ENCODE measurements at places on chromosomes 4 and X. TPM values are rescaled to one million over a fixed set of nuclear protein-coding genes. Genes with fewer than 3 reads are reported as not detected.
A peak's percentile ranks its signal among the peaks of the same experiment; 100 is the strongest.

Gene CDX4
- not detected for total RNA-seq

Gene LRCH2
- 7.1 TPM for total RNA-seq

Gene TRAPPC11
- 31.7 TPM for total RNA-seq

Gene NAA11
- total RNA-seq, result not detected

Gene TLR3
- 28.5 TPM for total RNA-seq

Gene OTOP1
- total RNA-seq, result not detected

Gene RBMX
- total RNA-seq, result 114 TPM

Gene WFS1
- total RNA-seq, result 110 TPM

Gene OPHN1
- total RNA-seq, result 9.8 TPM

Gene HHIP
- total RNA-seq, result 247 TPM

Gene CYP4V2
- total RNA-seq, result 35.4 TPM

Gene F9
- not detected for total RNA-seq

Gene RTL3
- not detected for total RNA-seq

Gene SMARCA1
- 26.9 TPM for total RNA-seq

Gene NRK
- total RNA-seq, result 1.3 TPM

- H3K36me3 ChIP-seq, result peaks cover 12% of the 10 kb centered on the region
- H3K27ac ChIP-seq, result no peak overlapping the region
- H3K4me3 ChIP-seq, result no peak overlapping the region
- H3K27me3 ChIP-seq, result no peaks in the 10 kb centered on the region
Measured at GRCh38 chr4:26916195-26916594, 55.6 kb downstream of the STIM2 start.

GRCh38 chr4:120007191-120007871 is 59.3 kb downstream of the MAD2L1 start:
- no peaks in the 10 kb centered on the region for H3K4me1 ChIP-seq
- no peak overlapping the region for H3K4me3 ChIP-seq
- H3K27ac ChIP-seq, result no peak overlapping the region
- DNase-seq, result no peak
- no peaks in the 10 kb centered on the region for H3K27me3 ChIP-seq

GRCh38 chrX:17563515-17563914 is 173.8 kb upstream of the SCML1 start:
- no peak for DNase-seq
- no peak overlapping the region for H3K27ac ChIP-seq

- no peaks in the 10 kb centered on the region for H3K4me1 ChIP-seq
- no peaks in the 10 kb centered on the region for H3K36me3 ChIP-seq
- no peak overlapping the region for H3K4me3 ChIP-seq
- no peaks in the 10 kb centered on the region for H3K27me3 ChIP-seq
Measured at GRCh38 chr4:18935659-18936345, 914.2 kb upstream of the LCORL start.

GRCh38 chr4:84938316-84938715 is 28.2 kb downstream of the WDFY3 start:
- no peak overlapping the region for H3K27ac ChIP-seq
- peaks cover 19% of the 10 kb centered on the region for H3K4me1 ChIP-seq
- H3K36me3 ChIP-seq, result no peaks in the 10 kb centered on the region
- no peak for DNase-seq
- H3K27me3 ChIP-seq, result no peaks in the 10 kb centered on the region

DNA sequence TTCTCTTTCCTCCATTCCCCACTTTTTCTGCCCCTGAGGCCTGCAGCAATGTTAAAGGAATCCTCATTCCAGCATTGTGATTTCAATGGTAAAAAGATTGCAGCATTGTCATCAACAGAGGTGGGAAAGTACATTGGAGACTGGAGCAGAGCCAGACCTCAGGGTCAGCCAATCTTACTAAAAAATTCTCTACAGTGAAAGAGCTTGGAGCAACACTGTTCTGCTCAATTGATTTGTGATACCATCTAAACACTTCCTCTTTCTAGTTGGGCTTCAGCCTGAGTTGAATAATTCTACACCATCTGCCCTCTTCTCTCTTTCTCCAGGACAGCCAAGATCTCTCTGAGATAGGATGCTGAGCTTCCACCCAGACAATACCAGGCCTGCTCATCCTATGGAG is 176.5 kb downstream of the AR start:
- H3K4me1 ChIP-seq, result no peaks in the 10 kb centered on the region
- no peak overlapping the region for H3K4me3 ChIP-seq
- H3K27me3 ChIP-seq, result no peaks in the 10 kb centered on the region
- H3K27ac ChIP-seq, result no peak overlapping the region
- no peak for DNase-seq

DNA sequence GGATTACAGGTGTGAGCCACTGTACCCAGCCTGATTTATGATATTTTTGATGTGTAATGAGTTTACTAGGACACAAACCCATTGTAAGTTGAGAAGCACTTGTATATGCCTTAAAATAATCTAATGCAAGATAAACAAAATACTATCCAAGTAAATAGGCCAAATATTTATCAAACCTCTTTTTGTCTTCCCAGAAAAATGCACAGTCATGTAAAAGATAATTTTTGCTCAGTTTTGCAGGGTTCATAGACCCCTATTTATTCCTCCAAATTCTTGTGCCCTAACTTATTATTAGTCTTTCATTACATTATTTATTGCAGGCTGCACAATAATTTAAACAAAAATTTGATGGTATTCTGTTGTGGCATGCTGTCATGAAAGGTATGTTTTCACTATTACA is 1290.7 kb downstream of the STIM2 start:
- H3K27me3 ChIP-seq, result no peaks in the 10 kb centered on the region
- H3K27ac ChIP-seq, result no peak overlapping the region
- H3K36me3 ChIP-seq, result no peaks in the 10 kb centered on the region

DNA sequence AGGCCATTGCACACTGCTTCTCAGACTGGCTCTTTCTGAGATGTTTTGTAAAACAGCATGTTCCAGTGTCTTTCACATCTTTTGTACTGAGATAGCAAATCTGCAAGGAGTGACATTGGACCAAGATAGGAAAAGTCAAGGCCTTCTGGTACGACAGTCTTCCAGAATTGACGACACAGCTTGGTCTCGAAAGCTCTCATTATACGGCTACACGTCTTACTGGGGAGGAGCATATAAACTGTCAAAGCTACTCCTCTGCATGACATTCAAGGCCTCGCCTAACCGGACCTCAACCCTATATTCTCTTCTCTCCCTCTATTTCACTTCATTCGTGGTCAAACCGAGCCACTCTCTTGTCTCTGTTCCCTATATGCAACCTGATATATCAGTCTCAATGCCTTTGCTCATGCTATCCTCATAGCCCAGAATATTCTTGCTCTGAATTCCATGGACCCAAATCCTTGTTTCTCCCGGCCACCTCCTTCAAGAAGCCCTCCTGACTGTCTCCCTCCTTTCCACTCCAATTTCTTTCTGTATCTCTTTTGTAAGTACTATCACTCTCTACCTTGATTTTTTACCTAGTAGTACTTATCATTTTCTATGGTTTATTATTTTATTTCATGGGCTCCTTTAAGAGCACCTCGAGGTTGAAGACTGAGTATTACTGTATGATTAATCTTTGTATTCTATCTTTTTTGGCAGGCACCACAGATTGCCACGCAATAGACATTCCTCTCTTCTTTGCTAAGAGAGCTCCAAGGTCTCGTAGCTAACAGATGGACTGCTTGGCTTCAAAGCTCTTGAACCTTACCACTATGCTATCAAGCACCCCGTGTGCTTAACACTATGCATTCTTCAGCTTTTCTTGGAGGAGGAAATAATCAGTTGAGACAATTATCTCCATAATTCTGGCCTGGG is 35.1 kb downstream of the RBM47 start:
- H3K36me3 ChIP-seq, result peaks cover 5% of the 10 kb centered on the region
- no peak for DNase-seq
- no peaks in the 10 kb centered on the region for H3K27me3 ChIP-seq
- H3K4me1 ChIP-seq, result no peaks in the 10 kb centered on the region
- H3K27ac ChIP-seq, result no peak overlapping the region

DNA sequence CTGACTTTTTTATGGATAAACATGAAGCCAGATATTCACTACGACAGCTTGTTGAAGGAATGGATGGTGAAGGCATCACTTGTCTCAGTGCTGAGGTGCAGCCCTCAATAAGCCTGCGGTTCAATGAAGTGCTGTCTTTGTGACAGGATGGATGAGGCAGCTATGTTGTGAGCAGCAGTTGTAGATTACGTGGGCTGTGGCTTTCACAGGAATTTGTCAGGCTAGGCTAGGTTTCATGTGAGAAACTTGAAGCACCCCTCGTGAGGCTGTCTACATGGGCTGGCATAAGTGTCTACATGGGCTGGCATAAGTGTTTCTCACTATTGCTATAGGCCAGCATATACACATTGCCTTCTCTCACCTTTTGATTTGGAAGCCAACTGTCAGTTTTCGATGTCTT is 1050.0 kb downstream of the ADGRL3 start:
- no peaks in the 10 kb centered on the region for H3K4me1 ChIP-seq
- H3K27ac ChIP-seq, result no peak overlapping the region
- no peak for DNase-seq
- H3K36me3 ChIP-seq, result no peaks in the 10 kb centered on the region

- no peak overlapping the region for H3K27ac ChIP-seq
- no peak overlapping the region for H3K4me3 ChIP-seq
- no peaks in the 10 kb centered on the region for H3K27me3 ChIP-seq
- no peaks in the 10 kb centered on the region for H3K36me3 ChIP-seq
Measured at GRCh38 chr4:96112631-96113030, 272.7 kb downstream of the PDHA2 start.

DNA sequence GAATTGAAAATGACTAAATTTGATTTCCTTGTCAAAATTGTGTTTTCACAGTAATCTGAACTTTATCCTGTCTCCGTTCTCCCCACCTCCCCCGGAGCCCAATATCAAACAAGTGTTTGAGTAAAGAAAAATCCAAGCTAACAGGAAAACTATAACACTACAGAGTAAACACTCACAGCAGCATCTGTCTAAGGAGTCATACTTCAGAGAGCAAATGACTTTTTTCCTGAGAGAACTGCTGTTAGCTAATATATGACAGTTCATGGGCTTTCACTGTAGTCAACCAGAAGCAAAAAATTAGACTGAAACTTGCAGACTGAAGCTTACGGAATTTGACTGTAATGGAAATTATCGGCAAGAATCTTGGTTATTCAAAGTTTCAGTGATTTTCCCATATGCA is 321.7 kb downstream of the ANKRD50 start:
- no peaks in the 10 kb centered on the region for H3K27me3 ChIP-seq
- H3K4me3 ChIP-seq, result no peak overlapping the region

DNA sequence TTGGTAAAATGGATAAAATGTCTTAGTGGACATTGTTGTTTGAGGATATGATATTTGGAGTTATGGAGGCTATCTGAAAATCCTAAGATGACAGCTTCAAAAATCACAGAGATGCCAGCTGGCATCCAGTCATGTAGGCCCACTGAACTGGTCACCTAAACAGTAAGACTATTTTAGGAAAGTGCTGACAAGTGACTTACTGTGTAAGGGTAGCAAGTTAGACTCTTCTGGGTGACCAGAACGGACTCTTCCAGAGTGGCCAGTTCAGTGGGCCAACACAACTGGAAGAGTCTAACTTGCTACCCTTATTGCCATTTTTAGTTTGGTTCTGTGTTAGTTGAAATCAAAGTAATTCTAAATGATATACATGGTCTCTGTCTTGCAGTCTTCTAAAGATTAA is 61.4 kb upstream of the ATP8A1 start:
- no peak overlapping the region for H3K4me3 ChIP-seq
- H3K27ac ChIP-seq, result no peak overlapping the region
- no peak for DNase-seq
- no peaks in the 10 kb centered on the region for H3K4me1 ChIP-seq
- no peaks in the 10 kb centered on the region for H3K36me3 ChIP-seq

- H3K36me3 ChIP-seq, result no peaks in the 10 kb centered on the region
- no peak overlapping the region for H3K27ac ChIP-seq
- no peak overlapping the region for H3K4me3 ChIP-seq
- no peaks in the 10 kb centered on the region for H3K4me1 ChIP-seq
- no peaks in the 10 kb centered on the region for H3K27me3 ChIP-seq
Measured at GRCh38 chrX:108485960-108486359, 46.3 kb downstream of the COL4A5 start.

DNA sequence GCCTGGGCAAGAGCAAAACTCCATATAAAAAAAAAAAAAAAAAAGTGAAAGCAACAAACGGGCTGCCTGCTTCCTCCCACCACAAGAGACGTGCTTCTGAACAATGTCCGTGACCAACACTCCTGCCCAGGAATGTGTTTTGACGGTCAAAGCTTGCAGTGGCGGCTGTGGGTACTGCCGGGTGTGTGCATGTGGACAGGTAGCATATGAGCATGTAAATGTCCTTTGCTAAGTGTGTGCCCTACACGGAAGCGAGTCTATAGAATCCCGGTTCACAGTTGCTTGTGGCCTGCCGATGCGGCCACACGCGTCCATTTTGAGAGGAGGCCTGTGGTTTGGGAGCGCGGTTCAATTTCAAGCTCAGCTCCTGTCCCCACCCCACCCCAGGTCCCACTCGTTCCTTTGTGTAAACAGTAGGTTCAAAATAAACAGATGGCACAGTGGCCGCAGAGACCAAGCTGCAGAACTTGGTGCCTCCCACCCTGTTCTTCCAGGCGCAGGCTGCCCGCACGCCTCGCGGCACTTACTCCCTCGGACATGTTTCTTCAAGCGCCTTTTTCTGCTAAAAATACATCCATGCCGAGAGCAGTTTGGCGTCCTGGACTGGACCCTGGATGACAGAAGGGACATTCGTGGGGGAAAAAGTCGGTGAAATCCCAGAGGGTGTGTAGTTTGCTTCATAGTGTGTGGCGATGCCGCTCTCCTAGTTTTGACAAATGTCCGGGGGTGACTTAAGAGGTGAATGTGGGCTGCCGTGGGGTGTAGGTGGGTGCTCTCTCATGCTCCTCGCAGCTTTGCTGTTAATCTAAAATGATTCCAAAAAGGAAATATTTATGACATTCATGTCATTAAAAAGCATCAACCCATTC is 11.5 kb upstream of the NKX1-1 start:
- no peaks in the 10 kb centered on the region for H3K4me1 ChIP-seq
- no peak overlapping the region for H3K4me3 ChIP-seq
- peak; percentile 27 for DNase-seq
- no peaks in the 10 kb centered on the region for H3K36me3 ChIP-seq

GRCh38 chr4:149993030-149993429 is 85.2 kb upstream of the DCLK2 start:
- DNase-seq, result no peak
- H3K27ac ChIP-seq, result no peak overlapping the region
- H3K4me1 ChIP-seq, result no peaks in the 10 kb centered on the region
- H3K4me3 ChIP-seq, result no peak overlapping the region
- no peaks in the 10 kb centered on the region for H3K36me3 ChIP-seq

GRCh38 chrX:39730662-39731329 is 367.0 kb downstream of the BCOR start:
- peak; percentile 65 for DNase-seq
- H3K27ac ChIP-seq, result no peak overlapping the region
- H3K27me3 ChIP-seq, result no peaks in the 10 kb centered on the region
- H3K4me1 ChIP-seq, result peaks cover 3% of the 10 kb centered on the region

- H3K4me3 ChIP-seq, result no peak overlapping the region
- no peak for DNase-seq
- no peaks in the 10 kb centered on the region for H3K4me1 ChIP-seq
Measured at GRCh38 chr4:57191523-57192034, 81.4 kb upstream of the IGFBP7 start.

- H3K27ac ChIP-seq, result no peak overlapping the region
- no peaks in the 10 kb centered on the region for H3K4me1 ChIP-seq
- H3K4me3 ChIP-seq, result no peak overlapping the region
Measured at GRCh38 chr4:176508780-176509331, 189.1 kb downstream of the SPCS3 start.

Data from upper lobe of right lung (tissue), 1 donor.